ENCODE measurements at places on chromosomes 12 and 14.

DNA sequence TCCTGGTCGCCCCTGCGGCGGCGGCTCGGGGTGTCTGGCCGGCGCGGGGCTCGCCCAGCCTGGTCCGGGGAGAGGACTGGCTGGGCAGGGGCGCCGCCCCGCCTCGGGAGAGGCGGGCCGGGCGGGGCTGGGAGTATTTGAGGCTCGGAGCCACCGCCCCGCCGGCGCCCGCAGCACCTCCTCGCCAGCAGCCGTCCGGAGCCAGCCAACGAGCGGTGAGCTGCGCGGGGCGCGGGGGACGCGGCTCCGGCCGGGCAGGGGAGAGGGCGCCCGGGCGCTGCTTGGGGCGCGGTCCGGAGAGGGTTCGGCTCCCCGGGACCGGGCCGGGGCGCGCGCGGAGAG, at the start of gene LGALS3:
TSS of gene LGALS3 (plus strand) at position 167 of the 342 bp plus-strand sequence. CDS start 8,122 bp downstream, outside the sequence.
- peak; percentile 60 for DNase-seq

DNA sequence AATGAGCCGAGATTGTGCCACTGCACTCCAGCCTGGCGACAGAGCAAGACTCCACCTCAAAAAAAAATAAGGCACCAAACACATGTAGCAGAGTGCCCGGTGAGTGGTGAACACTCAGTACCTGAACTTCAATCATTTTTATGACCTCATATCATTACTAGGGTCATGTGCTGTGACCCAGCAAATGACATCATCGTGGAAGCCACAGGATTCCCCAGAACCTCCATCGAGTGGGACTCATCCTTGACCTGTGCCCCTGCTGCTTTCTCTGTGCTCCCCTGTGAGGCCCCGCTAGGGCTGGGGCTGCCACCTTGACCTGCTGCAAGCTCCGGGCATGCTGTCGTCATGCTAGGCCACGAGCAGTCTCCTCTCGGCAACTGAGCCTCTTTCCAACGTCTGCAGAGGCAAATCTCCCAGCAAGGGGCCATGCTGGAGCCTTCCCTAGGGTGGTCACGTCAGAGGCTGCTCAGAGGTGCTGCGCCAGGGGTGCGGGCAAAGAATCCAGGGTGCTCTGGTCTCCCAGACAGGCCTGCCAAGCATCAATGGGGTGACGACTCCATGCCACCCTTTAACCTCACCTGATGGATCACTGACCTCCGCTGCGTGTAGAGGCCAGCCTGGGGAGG, 18.5 kb downstream of the GLTP start:
- DNase-seq: no peak

DNA sequence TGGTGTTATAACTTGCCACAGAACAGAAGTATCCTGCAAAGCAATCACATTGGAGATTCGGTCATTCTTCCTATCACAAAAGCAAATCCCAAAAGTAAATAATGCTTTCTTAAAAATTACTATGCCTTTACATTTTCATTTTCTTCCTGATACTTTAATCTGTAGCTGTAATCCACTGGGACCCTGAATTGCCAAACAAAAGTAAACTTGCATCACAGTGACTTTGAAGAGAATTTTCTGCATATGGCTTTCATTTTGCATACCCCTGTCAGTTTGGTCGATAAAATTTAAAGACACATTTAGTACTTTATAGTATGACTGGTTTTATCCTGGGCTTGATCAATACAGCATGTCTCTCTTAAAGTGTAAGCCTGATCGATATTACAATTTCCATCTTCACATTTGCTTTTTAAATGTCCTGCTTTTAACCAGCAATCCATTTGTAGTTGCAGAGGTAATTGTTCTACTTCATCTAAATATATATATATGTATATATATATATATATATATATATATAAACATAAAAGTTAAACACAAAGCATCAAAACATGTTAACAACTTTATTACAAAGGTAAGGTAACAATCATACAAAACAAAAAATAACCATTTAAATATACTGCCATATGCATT, 53.7 kb upstream of the PLEKHA5 start:
- DNase-seq: no peak

- DNase-seq: no peak
These were observed 30.0 kb downstream of the PELI2 start for GRCh38 chr14:56147986-56148901.

GRCh38 chr14:101500061-101500460, 61.2 kb upstream of the DIO3 start:
- no peak for DNase-seq

GRCh38 chr12:53500142-53500775, 824 bp upstream of the TARBP2 start:
- peak; percentile 44 for DNase-seq

GRCh38 chr12:104182144-104182543, 33.4 kb upstream of the TXNRD1 start:
- DNase-seq: no peak

DNA sequence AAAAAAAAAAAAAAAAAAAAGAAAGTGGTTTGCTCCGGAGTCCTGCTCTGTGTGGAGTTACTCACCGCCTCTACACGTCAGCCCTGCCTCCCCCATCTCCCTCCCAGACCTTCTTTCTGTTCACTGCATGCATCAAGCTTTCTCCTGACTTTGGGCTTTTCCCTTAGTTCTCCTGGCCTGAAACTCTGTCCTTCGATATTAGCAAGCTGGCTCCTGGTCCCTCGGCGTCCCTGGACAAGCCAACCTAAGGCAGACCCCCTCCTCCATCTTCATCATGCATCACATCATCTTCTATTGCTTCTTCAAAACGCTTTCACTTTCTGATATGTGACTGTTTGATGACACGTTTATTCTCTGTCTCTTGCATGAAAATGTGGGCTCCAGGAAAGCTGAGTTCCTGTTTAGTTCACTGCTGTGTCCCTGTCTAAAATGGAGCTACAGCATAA, 40.6 kb downstream of the SLC15A4 start:
- peak; percentile 22 for DNase-seq
